Activated T-cell treated with anti-CD3 and anti-CD28 coated beads, Interleukin-2, amount 50 U/mL, for 4 hours (primary cell): ENCODE measurements at places on chromosomes 6 and 20. TPM values are rescaled to one million over a fixed set of nuclear protein-coding genes. Genes with fewer than 3 reads are reported as not detected.

Gene CLDN20
- not detected for total RNA-seq

Gene RIPOR2
- 14.7 TPM for total RNA-seq

Gene CDYL
- 21.4 TPM for total RNA-seq

Gene CRIP3
- total RNA-seq: not detected

Gene CFAP206
- not detected for total RNA-seq

Gene PSORS1C2
- total RNA-seq: not detected

Gene IMPG1
- total RNA-seq: not detected

Gene SUMO4
- total RNA-seq: 2.7 TPM

Gene SEMG1
- not detected for total RNA-seq

Gene EEF1A2
- 0.63 TPM for total RNA-seq

DNA sequence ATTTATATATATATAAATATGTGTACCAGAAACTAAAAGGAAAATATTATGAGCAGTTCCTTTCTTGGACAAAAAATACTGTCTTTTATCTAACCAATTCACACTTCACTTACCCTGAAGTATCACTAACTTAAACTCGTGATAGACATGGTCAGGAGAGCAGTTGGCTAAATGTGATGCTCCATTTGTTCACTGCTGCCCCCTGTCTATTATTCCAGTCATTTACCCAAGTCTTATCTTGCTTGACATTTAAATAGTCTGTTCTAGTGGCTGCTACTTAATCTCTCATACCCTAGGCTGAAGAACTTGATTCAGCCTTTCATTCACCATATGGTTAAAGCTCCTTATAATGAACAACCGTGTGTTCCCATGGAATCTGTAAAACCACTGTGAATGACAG is 789.6 kb upstream of the EYS start:
- DNase-seq: no peak

DNA sequence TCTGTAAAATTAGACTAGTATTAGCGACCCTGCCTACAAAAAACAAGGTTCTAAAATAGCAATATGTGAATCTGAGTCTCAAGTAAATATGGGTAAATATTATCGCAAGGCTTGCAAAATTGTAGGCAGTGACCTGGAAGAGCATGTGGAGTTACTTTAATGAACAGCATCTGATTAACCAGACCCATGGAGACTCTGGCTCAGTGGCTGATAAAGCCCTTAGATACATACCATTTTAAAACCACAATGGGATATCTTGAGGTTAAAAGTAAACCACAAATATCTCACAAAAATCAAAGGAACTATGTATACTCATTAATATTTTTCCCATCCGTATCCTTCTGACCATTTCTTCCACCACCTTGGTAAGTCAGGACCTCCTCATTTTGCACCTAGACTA is 187.0 kb downstream of the MTFR2 start:
- DNase-seq: no peak

DNA sequence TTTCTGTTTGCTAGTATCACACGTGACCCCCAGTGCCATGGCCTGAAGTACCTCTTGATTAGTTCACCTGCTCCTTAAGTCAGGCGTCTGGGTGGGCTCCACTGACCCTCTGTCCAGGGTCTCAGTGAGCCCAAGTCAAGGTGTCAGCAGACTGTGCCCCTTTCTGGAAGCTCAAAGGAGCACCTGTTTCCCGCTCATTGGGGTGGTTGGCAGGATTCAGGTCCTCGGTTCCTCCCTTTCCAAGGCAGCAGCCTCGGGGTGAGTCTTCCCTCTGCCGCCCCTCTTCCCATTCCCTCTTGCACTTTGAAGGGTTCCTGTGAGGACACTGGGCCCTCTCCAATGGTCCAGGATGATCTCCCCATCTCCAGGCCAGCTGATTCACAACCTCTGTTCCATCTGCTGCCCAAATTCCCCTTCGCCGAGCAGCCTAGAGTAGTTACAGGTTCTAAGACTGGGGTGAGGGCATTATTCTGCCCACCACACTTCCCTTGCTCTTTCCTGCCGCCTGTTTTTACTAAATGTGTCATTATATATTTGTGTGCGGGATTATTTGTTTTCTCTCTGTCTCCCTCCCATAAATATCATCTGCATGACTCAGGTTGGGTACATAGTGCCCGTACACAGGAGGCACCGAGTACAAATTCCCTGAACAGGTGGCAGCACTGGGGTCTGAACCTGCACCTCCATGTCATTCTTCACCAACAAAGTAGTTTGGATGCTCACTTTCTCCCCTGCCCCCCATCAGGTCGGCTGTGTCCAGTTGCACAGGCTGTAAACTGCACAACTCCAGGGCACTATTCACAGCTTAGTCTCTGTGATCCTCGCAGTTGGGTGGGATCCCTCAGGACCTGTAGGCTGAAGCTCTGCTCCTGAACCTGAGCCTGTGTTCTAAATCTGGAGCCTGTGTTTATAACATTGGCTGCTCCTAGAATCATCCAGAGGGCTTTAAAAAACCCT is 58.5 kb downstream of the RBM38 start:
- no peak for DNase-seq

GRCh38 chr6:113362301-113363047 is 494.7 kb upstream of the MARCKS start:
- DNase-seq: no peak

GRCh38 chr6:35496841-35497570 is at the start of gene TEAD3:
TEAD3 (minus strand) TSS chr6:35497079.
- DNase-seq: peak; percentile 48

- no peak for DNase-seq
Observed at GRCh38 chr20:17987988-17988387, 19.2 kb downstream of the MGME1 start.

DNA sequence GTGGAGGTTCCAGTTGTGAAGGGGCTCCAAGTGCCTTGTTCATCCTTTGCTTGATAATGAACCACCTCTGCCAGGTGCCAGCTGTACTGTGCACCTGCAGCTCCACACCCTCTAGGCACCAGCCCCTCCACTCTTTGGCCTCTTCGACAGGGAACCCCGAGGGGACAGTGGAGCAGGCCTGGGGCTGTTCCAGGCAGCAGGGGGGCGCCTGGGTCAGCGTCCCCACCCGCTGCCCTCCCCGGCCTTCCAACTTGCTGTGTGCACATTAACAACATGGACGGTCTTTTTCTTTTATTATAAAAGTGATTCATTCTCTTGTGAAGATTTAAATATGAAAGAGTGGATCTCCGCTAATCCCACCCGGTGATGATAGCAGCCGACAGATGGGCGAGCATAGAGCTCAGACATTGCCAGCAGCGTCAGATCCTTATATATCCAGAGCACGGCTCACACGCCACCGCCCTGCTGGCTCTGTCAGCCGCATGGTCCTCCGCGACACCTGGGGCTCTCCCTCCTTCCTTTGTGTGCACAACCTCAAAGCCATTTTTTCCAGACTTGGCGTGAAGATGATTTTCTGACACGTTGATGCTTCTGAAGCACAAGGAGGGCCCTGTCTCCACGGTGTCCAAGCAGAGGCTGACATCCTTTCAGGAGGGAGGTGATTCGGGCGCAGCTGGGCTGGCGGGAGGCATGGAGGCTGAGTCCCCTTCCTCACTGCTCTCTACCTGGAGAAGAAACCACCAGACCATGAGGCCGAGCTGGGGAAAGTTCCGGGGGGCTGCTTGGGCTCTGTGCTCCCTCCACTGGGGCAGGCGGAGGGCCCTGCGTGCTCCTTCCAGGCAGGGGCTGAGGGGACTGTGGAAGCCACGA is 22.2 kb upstream of the MRGBP start:
- no peak for DNase-seq

GRCh38 chr6:52191824-52192223 is 5.6 kb downstream of the IL17A start:
- DNase-seq: no peak

- DNase-seq: no peak
Observed at GRCh38 chr6:17610835-17611234, 10.7 kb downstream of the FAM8A1 start.

DNA sequence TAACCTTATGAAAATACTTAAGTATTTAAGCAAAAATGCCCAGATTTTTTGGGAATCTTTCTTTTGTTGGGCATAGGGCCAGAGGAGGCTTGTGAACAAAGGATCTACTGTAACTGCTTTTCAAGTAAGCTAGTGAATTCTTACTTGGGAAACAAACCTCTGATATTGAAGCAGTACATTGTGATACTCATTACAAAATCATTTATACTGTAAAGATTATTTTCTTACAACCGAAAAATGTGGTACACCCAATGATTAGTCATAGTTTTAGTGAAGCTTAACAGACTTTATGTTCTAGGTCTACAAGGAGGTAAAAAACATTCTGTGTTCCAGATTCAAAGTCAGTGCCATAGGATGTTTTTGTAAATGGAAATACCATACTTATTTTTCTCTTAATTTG is 272.9 kb upstream of the KCNQ5 start:
- no peak for DNase-seq

GRCh38 chr6:157151989-157152388 is 171.3 kb downstream of the TMEM242 start:
- no peak for DNase-seq

GRCh38 chr6:89121934-89122333 is 4.1 kb upstream of the SRSF12 start:
- DNase-seq: no peak

GRCh38 chr6:161105408-161105807 is 113.8 kb downstream of the MAP3K4 start:
- no peak for DNase-seq

- DNase-seq: no peak
Observed at GRCh38 chr6:169789146-169789943, 37.9 kb downstream of the ERMARD start.

DNA sequence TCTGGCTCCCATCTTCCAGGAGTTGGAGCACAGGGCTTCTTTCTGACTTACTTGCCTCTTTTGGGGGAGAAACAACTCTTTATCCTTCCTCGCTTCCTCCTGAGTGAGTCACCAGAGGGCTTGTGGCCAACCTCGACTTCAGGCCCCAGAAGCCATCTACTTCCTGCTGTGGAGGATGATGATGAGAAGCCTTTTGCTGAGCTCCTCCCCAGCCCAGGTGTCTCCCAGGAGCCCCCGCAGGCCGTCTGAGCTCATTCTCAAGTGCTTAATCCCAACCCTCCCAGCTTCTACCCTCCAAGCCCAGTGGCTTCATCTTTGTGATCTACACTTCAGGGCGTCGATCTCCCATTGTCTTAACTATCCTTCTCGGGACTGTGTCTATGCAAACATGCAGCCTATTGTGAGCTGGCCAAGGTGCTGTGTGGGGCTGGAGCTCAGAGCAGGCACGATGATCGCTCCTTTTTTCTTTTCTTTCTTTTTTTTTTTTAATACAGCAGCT is 27.9 kb downstream of the SDCBP2 start:
- peak; percentile 43 for DNase-seq

GRCh38 chr20:14536738-14537137 is 199.3 kb upstream of the FLRT3 start:
- DNase-seq: no peak

DNA sequence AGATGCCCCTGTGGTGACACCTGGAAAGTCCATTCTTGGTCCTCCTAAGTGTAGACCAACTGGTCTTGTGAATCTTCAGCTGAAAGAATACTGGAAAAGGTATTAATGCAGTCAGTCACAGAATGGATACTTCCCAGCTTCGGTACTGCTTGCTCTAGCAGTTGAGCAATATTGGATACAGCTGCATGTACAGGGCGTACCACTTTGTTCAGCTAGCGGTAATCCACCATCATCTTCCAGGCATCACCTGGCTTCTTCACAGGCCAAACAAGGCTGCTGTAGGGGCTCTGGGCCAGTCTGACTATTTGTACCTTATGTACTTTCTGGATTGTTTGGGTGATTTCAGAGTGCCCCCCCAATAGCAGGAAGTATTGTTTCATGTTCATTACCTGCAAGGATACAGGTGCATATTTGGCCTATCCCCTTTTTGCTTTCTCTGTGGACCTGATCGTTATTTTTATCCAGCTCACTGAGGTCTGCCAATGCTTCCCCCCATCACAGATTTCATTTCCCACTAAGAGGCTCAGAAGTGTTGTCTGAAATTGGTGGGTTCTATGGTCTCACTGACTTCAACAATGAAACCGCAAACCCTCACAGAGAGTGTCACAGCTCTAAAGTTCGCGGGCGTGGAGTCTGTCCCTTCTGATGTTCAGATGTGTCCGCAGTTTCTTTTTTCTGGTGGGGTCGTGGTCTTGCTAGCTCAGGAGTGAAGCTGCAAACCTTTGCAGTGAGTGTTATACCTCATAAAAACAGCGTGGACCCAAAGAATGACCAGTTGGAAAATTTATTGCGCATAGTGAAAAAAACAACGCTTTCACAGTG is 52.2 kb downstream of the TRIM27 start:
- no peak for DNase-seq

DNA sequence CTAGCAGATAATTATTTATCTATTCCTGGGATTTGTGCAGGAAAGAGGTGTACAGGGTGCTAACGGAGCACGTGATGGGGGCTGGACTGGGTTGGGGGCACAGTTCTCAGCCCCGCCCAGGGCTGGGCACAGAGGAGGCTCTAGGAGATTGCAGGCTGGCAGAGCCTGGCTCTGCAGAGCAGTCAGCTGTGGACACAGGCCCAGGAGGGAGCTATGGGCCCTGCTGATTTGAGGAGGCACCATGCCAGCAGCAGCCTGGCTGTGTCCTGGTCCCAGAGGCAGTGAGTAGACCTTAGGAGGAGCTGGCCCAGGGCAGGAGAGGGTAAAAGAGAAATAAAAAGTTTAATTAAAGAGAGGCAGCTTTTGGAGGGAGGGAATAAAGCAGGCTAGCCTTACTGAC is 19.3 kb downstream of the MAFB start:
- no peak for DNase-seq
